ENCODE measurements at places on chromosomes 7 and 10.

DNA sequence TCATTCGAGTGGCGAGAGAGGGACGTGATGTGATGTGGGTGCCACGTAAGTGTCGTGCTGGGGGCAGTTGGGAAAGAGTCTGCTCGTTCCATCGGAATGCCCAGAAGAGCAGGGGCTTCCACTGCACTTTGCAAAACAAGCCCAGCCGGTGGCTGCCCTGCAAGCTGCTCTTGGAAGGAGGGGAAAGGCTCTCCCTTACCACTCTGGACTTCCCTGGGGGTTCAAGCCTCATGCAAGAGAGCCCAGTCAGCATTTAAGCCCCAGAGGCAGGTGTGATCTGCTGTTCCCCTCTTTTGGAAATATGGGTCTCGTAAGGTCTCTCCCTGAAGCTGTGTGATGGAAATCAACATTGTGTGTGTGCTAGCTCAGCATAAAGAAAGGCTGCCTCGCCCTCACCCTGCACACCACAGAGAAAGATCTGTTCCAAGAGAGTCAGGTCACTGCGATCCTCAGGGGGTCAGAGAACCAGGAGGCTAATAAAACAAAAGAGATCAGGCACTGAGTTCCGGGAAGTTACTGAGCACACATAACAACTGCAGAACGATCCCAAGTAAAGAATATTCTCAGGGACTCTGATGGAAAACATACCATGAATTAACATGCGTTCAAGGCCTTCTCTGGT, 212.5 kb downstream of the ADAM12 start:
- DNase-seq: no peak

DNA sequence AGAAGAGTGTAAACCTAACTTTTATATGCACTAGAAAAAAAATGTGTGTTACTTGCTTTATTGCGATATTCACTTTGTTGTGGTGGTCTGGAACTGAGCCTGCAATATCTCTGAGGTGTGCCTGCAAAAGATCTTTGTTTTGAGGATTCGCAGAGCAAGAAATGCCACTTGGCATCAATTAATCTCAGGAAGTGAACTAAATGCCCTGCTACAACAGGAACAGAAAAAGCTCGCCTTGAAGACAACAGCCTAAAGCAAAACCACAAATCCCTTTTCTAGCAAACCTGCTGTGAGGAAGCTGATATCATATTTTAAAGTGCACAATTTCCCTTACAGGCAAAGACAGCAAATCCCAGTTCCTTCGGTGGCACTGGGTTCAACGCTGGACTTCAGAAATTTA, 675.8 kb downstream of the KCNMA1 start:
- no peak for DNase-seq

DNA sequence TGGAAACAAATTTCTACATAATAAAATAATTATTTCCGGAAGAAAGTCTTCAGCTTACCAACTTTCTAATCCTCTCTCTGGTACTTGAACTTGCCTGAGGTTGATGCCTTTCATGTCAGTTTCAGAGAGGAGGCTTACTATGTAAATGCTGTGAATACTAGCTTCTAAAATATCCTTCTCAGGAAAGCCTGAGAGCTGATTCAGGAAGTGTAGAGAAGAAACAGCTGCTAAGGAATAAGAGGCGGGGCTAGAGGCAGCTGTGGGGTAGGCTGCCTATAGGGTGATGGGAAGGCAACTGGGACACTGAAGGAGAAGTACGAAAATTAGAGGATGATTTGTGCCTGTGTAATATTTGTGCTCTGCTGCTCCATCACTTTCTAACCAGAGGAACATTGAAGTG, 69.3 kb downstream of the AVL9 start:
- no peak for DNase-seq

DNA sequence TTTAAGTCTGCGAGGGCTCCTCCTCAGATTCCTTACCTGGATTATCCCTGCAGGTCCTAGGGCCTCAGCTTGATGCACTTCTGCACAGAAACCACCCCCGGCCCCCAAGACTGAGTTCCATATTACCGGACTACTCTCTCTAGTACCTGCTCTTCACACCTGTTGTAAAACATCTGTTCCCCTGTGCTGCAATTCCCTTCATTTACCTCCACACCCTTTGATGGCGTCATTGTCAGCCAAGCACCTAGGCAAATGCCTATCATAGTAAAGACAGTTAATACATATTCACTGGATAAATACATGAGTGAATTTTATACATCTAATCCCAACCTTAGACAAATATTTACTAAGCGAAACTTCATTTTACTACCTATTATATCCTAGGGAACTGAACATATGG, 275.5 kb downstream of the PLXDC2 start:
- peak; percentile 7 for DNase-seq

Measured in T47D (cell line).